ENCODE measurements at places on chromosomes 4 and X.

DNA sequence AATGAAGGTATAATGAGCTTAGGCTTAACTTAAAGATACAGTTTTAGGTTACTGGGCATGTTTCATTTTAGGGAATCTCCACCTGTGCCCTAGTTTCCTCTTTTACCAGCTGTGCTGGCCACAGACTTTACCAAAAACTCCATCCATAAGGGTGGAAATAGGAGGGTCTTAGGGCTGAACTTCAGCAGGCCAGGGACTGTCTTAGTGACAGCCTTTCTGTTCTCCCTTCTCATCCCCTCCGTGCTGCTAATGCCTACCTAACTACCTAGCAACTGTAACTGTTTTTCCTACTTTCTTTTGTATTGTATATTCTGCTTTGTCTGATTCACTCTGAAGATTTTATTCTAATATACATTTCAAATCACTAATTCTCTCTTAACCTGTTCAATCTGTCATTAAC is 1375.3 kb downstream of the PCDH18 start:
- no peak for DNase-seq

GRCh38 chr4:26235500-26235899 is 85.3 kb upstream of the RBPJ start:
- peak; percentile 11 for DNase-seq

DNA sequence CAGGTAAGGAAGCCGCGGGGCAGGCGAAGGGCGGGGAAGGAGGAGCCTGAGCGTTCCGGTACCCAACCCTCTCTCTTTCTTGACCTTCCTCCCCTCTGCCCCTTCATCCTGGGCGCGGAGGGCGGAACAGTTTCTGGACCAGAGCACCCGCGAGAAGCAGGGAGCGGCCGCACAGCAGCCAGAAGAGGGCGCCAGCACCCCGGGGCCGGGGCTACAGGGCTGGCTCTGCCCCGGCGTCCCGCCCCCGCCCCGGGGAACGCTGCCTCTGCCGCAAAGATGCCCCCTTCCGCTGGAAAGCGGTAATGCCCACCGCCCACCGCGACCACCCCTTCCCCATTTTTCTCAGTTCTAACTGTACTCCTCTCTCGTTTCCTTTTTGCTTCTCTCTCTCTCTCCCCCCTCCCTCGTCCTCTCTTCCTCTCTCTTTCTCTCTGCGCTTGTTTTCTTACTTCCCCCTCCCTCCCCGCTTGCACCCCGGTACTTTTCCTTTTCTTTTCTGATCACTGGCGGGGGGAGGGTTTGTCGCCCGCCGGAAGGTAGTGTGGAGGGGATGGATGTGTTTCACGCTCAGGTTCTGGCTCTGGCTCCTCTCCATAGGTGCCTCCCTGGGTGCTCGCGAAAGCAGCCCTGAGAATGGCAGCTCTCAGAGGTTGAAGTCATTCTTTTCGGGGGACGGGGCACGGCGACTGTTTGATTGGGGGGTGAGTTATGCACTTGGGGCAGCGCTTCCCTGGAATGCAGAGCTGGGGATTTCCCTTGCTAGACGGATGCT is 13.1 kb upstream of the PRDM8 start:
- peak; percentile 88 for DNase-seq

- peak; percentile 91 for DNase-seq
Observed at GRCh38 chrX:151970661-151971060, 3.8 kb downstream of the GABRE start.

DNA sequence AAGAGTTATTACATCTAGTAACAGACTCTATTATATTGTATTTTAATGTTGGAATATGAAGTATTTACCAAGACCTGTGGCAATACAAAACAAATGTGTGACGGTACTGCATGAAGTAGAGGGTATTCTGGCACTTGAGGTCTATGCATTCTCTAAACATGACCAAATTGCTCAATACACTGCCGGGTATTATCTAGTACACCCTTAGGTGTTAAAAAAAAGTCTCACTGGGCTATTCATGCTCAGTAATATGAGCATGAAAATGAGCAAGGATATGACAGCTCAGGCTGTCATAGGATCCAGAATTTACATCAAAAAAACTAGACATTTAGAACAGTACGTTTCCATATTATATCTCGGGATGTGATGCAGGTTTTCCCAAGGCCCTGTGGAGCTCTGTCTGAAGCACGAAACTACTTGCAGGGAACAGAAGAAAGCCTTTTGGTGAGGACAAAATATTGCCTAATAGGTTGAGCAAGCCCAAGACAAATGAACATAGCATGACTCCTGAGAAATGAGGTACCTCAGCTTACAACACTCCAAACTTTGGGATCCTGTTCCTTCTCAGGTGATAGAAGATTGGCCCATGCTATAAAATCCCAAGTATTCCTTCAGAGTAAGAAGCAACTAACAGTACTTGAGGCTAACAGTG is 74.1 kb upstream of the MAOA start:
- no peak for DNase-seq

Measured in HT1080 (cell line).